ENCODE measurements at places on chromosomes 1 and 21. TPM values are rescaled to one million over a fixed set of nuclear protein-coding genes. Genes with fewer than 3 reads are reported as not detected.

A3GALT2 gene
- total RNA-seq = not detected

GRCh38 chr1:9605946-9606455 lies 17.3 kb downstream of the TMEM201 start:
- no peak for DNase-seq

DNA sequence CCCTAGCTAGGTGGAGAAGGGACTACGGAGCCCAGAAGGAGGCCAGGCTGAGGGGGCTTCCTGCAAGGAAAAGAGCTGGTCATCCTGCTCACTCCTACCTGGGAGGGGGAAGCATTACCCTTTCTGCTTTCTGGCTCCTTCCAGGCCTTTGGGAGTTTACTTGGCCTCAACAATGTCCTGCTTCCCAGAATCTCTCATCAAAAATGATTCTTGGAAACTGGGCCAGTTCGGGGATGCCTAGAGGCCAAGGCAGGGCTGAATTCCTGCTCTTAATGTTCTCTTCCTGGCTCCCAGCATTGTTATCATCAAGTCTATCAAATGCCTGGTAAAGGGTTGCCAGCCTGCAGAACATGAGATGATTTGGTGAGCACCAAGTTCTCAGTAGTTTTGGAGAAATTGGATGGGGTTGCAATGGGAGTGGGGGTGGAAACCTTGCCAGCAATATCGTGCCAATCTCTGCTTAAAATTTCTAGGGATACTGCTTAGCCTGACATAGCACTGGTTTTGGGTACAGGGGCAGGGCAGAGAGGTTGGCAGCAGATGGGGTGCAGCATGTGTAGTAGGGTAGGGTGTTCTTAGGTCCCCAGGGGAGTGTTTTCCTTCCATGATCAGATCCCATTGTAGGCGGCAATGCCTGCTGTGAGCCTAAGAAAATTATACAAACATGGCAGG lies 7.7 kb upstream of the PAFAH2 start:
- no peak for DNase-seq

DNA sequence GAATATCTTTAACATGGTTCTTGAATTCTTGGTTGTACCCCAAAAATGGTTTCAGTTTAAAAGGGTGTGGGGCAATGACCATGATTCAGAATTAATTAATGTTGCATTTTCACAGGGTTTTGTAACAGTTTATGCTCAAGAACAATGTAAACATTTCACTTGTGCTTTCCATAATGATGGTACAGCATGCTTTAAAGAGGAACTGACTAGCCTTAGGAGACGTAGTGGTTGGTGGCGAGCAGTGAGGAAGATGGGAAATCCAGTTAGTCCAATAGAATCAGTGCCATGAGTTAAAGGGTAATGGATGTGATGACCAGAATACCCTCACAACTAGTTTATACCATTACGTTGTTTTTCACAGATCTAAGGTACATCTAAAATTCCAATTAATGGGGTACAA lies 138.0 kb downstream of the HS2ST1 start:
- no peak for DNase-seq

GRCh38 chr1:197180252-197180878 lies 33.9 kb upstream of the ASPM start:
- DNase-seq = no peak

DNA sequence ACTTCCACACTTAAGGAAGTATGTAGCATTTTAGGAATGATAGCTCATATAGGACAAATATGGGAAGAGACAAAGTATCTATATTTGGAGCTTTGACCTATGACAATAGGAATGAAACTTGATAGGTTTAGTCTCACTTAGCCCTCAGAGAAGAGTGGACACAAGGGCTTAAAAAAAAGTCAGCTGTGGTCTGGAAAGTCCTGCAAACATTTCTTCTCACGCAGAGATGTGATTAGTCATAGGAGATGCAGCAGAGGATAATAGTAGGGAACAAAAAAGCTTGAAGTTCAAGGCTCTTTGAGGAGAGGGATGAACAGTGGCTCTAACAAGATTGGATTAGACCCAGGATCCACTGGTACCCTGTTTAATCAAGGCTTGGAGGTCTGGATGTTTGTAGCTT lies 14.8 kb upstream of the RNF220 start:
- no peak for DNase-seq

DNA sequence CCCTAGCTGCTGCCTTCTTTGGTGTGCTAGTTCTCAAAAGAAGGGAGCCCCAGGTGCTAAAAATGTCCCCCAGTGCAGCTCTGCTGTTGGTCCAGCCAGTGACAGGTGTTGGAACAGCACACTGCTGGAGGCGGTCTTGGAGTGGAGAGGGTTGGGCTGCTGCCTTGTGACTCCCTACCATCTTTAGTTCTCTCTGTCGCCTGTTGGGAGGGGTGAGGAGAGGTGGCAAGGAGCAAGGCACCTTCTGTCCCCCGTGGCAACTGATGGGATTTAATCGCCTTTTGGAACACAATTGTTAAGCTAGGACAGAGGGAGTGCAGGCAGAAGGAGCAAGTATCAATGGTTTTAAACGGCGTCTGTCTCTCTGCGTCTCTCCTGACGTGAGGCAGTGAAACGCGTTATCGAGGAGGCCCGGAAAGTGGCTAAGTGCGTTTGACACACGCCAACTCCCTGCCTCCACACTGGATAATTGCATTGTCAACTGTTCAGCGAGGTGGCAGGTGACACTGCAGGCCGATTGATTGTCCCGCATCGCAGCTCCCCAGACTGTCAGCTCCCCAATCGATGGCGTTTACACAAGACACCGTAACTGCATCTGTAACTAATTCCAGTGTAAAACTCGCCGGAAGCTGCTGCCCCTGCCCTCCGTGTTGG lies 34.0 kb downstream of the TMEM53 start:
- DNase-seq = no peak

GRCh38 chr1:169295425-169295824 lies 72.2 kb downstream of the NME7 start:
- no peak for DNase-seq

Data from lower leg skin (tissue), 4 donors.